ENCODE measurements at places on chromosomes 7 and 10. TPM values are rescaled to one million over a fixed set of nuclear protein-coding genes. Genes with fewer than 3 reads are reported as not detected.

RAPGEF5 gene
- total RNA-seq, result 1.1 TPM

ZC3HAV1L gene
- 3.4 TPM for total RNA-seq

CPA5 gene
- total RNA-seq, result not detected

SLC13A1 gene
- not detected for total RNA-seq

PDE6C gene
- total RNA-seq, result not detected

ATE1 gene
- 17.8 TPM for total RNA-seq

TUBAL3 gene
- not detected for total RNA-seq

AGAP6 gene
- 2.0 TPM for total RNA-seq

IRF5 gene
- not detected for total RNA-seq

FKBP6 gene
- not detected for total RNA-seq

ABCA13 gene
- total RNA-seq, result 1.4 TPM

NEUROD6 gene
- not detected for total RNA-seq

MACC1 gene
- 0.92 TPM for total RNA-seq

CPVL gene
- 0.71 TPM for total RNA-seq

AKR1E2 gene
- 13.9 TPM for total RNA-seq

FAM221A gene
- 1.7 TPM for total RNA-seq

HMX2 gene
- total RNA-seq, result not detected

KLF14 gene
- not detected for total RNA-seq

Measured in smooth muscle cell of bladder (primary cell).